ENCODE measurements at places on chromosomes 5 and 9.
A peak's percentile ranks its signal among the peaks of the same experiment; 100 is the strongest.

DNA sequence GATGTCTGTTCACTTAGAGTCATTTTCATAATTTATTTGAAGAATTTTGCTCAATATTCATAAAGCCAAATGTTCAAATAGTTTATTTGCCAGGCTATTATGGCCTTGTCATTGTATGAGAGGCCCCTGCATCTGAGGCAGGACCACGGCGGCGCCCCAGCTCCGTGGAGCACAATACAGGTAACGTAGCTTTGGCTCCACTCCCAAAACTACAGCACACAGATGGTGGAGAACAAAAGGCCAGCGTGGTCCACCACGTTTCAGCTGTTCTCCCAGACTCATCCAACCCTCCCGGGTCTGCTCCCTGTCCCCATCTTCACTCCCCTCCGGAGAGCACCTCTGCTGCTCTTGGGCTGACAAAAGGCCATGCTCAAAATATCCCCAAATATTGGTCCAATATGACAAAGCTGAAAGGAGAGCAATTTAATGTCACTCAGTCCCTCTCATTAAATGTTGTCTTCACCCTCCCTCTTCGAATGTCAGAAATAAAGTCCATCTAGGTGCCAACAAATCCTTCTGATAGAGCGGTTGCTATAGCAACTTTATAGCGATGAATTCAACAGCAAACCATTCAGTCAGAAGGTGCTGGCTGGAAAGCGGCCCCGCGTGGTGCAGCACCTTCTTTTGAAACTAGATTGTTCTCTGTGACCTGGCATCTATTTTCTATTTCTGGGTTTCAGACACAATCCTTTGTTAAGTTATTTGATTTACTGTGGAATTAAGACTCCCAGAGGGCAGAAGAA lies 504.3 kb downstream of the ARHGEF28 start:
- DNase-seq = no peak

- no peak for DNase-seq
These were observed 158.5 kb downstream of the C9orf50 start for GRCh38 chr9:129462360-129462759.

GRCh38 chr5:50727149-50727496 lies 60.7 kb downstream of the PARP8 start:
- no peak for DNase-seq

GRCh38 chr9:133727277-133727875 lies 10.8 kb downstream of the SARDH start:
- no peak for DNase-seq

GRCh38 chr5:83568186-83568585 lies 96.6 kb downstream of the VCAN start:
- no peak for DNase-seq

DNA sequence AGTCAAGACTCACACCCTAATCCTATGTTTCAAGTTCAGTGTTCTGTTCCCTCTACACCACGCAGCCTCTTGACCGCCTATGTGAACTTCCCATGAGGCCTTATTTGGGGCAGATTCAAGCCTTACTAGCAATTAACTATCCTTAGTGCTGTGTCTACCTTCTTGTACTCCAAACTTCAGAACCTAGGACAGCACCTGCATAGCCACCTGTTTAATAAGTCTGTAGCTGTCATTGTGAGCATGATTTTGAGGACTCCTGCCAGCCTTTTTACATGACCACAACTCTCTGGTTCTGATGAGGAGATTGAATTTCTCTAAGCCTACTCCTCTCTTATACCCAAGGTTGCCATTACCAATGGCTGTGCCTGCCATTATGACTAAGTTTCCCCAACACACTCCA lies 50.8 kb upstream of the PCSK1 start:
- peak; percentile 6 for DNase-seq

GRCh38 chr9:6711403-6711802 lies 46.4 kb upstream of the KDM4C start:
- no peak for DNase-seq

- DNase-seq = no peak
These were observed 27.1 kb downstream of the CYSTM1 start for GRCh38 chr5:140202078-140202477.

- no peak for DNase-seq
These were observed 75.2 kb downstream of the GOLPH3 start for GRCh38 chr5:32098890-32099310.

- no peak for DNase-seq
These were observed 10.4 kb downstream of the STOM start for GRCh38 chr9:121359351-121360294.

DNA sequence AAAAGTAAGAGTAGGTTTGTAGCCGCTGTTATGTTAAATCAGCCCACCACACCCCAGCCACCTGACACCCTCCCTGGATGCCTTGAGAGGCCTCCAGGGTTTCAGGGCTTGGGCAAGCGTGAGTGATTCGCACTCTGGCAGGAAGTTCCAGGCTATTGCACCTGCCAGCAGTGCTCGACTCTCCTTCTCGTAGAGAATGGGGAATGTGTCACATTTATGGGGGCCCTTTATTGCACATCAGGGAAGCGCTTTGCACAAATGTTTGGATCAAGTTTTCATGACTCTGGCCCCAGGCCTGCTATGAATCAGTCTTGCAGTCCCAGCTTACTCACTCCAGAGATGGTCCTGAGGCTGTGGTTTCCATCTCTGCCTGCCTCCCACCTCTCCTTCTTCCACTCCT lies 66.1 kb upstream of the ADRA1B start:
- no peak for DNase-seq

DNA sequence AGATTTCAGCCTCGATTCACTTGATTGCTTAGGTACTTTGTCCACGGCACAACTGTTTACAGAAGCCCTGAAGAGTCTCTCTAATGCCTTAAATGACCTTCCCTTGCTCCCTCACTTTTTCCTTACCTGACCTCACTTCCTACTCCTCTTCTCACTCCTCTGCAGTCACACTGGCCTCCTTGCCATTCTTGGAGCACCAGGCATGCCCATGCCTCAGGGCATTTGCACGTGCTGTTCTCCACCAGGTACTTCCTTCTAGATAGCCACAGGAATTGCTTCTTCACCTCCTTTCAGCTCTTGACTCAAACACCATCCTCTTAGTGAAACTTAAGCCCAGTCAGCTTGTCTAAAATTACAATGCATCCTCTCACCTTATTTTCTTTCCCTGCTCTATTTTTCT lies 52.4 kb upstream of the TRAF1 start:
- DNase-seq = no peak

GRCh38 chr9:38334234-38334633 lies 58.3 kb upstream of the ALDH1B1 start:
- no peak for DNase-seq

GRCh38 chr9:571066-571465 lies 270.4 kb upstream of the DMRT1 start:
- no peak for DNase-seq

GRCh38 chr9:26770821-26771220 lies 121.8 kb downstream of the CAAP1 start:
- no peak for DNase-seq

- no peak for DNase-seq
These were observed 36.9 kb downstream of the KIF4B start for GRCh38 chr5:155050384-155051019.

GRCh38 chr9:124855944-124856765 lies 2.9 kb downstream of the WDR38 start:
- no peak for DNase-seq

GRCh38 chr9:13485068-13485596 lies 205.6 kb upstream of the MPDZ start:
- no peak for DNase-seq

- DNase-seq = peak; percentile 87
These were observed 30.8 kb downstream of the CD180 start for GRCh38 chr5:67165526-67166459.

DNA sequence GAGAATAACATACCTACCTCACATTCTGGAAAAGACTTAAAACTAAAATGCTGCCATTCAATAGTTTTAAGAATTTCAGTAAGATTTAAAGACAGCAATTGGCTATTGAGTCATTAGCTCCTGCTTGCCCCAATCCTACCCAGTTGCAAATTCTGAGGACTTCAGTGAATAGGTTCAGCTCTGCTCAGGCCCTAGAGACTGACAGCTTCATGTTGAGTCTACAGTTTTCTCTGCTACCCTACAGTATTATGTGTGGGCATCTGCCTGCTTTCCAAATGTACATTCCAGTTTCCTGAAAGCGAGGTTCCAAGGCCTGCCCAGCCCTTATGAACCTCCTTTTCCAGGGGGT lies 61.5 kb downstream of the ARSB start:
- no peak for DNase-seq

DNA sequence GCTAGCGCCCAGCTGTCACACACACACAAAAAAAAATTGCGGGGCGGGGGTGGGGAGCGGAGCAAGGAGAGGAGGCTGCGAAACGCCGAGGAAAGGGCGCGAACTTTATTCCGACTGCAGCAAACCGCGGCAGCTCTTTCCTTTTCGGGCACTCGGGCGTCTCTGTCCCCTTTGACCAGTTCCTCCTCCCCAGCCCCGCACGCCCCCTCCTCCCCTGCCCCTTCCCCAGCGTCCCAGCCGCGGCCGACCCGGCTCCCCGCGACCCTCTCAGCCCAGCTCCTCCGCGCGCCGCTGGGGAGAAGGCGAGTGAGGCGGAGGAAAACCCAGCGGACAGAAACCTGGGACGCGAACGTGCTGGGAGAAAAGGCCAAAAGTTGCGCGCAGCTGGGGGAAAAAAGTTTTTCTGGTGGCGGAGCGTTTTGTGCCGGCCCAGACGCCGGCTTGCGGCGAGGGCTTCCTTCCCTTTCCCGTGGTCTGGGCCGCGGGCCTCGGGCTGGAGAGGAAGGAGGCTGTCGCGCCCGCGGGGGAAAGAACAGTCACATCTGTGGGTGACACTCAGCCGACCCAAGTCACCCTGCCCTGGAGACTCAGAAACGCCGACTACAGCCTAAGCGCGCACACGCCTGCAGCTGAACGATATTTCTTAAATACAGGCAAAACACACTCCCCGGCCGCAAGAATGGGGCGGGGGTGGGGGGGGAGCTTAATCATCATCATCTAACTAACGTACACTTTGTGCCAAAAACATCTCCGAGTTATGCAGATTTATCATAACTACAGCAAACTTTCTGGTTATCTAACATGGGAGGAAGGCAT lies 1.1 kb upstream of the BNC2 start:
- peak; percentile 42 for DNase-seq

GRCh38 chr5:73143716-73144115 lies 23.3 kb downstream of the TMEM171 start:
- DNase-seq = no peak

DNA sequence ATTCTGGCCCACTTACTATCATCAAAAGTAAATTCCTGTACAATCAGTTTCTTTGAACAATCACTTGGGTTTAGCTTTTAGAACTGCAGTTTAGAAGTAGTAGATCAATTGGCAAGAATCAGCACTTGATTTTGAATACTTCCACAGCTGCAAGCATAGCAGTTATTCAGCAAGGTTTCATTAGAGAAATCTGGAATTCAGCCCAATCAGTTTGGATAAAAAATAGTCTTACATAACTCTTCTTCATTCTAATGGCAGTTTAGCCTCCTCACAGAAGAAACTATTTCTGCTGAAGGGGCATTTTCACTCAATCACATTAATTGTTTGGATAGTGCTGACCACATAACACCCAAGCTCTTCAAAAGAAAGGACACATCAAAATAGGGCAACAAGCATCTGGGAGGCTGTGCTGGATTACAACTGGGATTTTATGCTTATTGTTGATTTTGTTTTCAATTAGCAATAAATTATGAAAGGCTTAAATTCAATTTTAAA lies 336.2 kb upstream of the PDE4D start:
- DNase-seq = no peak

- no peak for DNase-seq
These were observed 93.9 kb upstream of the ALDH1A1 start for GRCh38 chr9:73046769-73047168.

DNA sequence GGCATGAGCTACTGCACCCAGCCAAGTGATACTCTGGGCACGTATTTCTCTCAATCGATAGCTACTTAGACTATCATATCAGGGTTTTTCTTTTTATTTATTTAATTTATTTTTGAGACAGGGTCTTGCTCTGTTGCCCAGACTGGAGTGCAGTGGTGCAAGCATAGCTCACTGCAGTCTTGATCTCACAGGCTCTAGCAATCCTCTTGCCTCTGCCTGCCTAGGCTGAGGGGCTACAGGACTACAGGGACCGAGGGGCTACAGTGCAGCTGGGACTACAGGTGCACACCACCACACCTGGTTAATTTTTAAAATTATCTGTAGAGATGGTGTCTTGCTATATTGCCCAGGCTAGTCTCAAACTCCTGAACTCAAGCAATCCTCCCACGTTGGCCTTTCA lies 20.3 kb upstream of the ANKHD1 start:
- no peak for DNase-seq

DNA sequence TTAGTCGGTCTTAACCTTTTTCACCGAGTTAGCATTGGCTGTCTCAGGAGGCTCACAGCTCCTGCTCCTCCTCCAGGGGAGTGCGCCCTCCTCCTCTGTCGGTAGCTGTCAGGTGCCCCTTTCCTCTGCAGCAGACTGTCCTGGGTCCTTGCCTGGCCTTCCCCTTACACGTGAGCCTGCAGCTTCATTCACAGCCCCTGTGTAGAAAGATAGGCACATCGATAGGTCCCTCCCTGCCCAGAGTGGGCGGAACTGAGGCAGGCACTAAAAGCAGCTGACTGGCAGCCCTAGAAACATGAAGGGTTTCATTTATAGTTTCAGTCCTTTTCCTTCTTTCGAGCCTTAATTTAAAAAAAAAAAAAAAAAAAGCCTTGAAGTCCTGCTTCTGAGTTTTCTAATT lies 17.2 kb downstream of the TENT4A start:
- DNase-seq = no peak

- DNase-seq = peak; percentile 63
These were observed 61.2 kb upstream of the JAK2 start for GRCh38 chr9:4923580-4924544.

DNA sequence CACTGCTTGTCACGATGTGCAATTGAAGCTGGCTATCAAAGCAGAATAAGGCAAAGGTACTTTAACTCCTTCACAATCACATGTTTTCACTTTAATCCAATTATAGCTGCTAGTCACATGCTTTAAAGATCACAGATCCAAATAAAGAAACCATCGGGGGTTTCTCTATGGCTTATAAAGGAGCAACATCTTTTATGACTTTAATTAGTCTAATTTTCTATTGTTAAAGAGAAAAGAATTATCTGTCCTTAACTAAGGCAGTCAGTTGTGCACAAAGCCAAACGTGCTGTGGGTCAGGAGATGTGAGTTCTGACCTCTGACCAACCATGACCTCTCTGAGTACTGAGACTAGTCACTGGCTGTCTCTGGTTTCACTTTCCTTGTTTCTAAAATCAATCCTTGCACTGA lies 561.1 kb downstream of the RAB3C start:
- peak; percentile 33 for DNase-seq

- DNase-seq = no peak
These were observed 3.3 kb downstream of the AFAP1L1 start for GRCh38 chr5:149274939-149275338.

DNA sequence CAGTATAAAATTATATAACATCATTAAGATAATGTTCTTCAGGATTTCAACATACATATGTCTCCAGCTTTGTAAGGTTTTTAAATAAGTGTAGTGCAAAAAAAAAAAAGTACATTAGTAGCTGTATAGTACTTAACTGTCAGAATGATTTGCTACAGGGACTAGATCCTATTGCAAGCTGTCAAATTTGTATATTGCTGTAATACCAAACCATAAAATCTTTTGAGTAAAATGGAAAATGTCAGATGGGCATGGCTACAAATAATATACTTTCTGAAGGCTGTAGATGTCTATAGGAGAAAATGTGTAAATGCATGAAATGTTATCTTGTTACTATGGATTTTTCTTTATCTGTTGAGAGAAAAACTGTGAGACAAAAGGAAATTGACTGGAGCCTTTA lies 298.5 kb downstream of the KDM4C start:
- DNase-seq = no peak

All from GM20000 (cell line).